ENCODE measurements at places on chromosomes 3 and 15.

DNA sequence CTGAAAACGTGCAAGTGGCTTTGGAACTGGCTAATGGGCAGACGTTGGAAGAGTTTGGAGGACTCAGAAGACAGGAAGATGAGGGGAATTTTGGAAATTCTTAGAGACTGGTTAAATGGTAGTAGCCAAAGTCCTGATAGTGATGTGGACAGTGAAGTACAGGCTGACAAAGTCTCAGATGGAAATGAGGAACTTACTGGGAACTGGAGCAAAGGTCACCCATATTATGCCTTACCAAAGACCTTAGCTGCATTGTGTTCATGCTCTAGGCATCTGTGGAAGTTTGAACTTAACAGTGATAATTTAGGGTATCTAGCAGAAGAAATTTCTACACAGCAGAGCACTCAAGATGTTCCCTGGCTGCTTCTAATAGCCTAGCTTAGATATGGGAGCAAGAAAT lies 28.6 kb upstream of the SERPINI2 start:
- no peak for DNase-seq

GRCh38 chr15:88800738-88801137 lies 2.5 kb upstream of the ACAN start:
- no peak for DNase-seq

GRCh38 chr3:149042789-149043386 lies 43.4 kb downstream of the HLTF start:
- DNase-seq: no peak

- DNase-seq: no peak
Measured at GRCh38 chr15:63050731-63051155, 8.2 kb downstream of the TPM1 start.

DNA sequence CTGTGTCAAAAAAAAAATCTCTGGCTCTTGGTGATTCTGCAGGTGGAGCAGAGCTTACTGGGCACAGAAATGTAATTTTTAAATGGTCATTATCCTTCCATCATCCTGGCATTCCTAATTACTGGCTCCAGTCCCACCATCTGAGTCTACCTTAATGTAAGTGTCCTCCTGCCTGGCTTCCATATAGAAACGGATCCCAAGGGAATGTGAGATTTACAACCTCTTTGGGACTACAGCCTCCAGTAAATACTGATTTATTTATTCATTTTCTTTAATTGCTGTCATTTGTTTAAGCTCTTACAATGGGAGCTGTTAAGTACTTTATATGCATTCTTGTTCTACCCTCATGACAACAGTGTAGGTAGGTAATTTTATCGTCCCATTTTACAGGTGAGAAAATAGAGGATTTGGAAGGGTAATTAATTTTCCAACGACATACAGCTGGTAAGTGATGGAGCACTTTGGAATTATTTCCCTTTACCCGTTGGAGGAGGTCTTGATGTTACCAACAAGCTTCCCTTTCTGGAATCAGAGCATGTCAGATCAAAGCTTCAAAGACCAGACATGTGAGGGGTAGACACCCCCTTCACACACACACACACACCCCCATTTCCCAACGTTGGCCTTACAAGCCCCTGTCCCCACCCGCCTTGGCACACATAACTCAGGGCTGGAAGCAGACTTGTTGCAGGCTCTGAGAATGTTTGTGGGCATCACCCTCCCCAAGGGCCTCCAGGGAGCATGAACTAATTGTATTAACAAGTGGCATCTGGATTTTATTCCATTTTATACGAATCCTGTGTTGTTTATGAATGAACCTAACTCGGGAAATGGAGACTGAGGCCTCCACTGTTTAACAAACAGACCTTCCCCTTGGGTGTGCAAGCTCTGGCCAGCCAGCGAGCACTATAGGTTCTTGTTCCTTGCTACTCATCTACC lies 116.9 kb downstream of the ALDH1A2 start:
- no peak for DNase-seq

- DNase-seq: no peak
Measured at GRCh38 chr3:154062513-154062912, 58.7 kb upstream of the ARHGEF26 start.

DNA sequence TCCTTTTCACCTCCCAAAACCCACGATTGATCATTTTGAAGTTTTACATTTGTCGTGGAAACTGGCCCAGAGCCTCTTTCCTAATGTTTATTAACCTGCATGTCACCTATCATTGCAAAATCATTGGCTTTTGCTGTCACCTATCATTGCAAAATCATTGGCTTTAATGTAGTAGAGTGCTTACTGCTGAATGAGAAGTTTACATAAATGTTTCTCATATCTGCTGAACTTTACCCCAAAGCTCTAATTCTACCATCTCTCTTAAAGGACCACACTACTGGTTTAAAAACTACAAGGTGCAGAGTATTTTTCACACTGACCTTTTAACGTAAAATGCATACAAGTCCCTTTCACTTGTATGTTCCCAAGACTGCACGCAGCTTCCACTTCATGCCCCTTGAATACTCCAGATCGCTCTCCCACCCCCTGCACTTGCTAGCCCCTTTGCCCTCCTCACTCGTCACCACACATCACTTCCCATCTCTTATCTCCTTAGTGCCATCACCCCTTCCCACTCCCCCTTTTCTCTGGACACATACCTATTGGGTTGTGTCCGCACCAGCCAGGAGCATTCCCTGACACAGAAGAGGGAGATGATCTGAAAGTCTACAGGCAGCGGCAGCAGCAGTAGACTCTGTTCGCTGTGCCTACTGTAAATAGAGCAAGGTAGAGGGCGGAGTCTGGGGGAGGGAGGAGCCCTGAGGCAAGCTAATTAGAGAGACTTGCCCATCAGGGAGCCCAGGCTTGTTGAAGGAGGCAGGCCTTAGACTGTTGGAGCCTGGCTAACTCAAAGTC lies 30.2 kb upstream of the ATOSA start:
- peak; percentile 3 for DNase-seq

DNA sequence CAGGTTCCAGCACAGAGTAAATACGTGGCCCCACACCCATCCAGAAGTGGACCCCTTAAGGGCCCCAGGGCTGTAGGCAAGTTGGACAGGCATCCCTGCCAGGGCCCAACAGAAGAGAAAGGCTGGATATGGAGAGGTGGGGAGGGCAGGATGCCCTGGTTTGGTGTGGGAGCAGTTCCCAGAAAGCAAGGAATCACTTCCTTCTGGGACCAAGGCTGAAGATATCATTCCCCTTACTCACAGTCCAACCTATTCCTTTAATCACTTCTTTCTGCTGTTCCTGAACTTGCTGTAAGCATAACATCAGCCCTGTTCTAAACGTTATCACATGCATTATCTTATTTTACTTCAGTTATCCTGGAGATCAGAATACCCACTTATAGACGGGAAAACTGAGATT lies 6.1 kb upstream of the MESP2 start:
- DNase-seq: no peak

- DNase-seq: peak; percentile 5
Measured at GRCh38 chr3:30933478-30934207, 39.2 kb upstream of the GADL1 start.

DNA sequence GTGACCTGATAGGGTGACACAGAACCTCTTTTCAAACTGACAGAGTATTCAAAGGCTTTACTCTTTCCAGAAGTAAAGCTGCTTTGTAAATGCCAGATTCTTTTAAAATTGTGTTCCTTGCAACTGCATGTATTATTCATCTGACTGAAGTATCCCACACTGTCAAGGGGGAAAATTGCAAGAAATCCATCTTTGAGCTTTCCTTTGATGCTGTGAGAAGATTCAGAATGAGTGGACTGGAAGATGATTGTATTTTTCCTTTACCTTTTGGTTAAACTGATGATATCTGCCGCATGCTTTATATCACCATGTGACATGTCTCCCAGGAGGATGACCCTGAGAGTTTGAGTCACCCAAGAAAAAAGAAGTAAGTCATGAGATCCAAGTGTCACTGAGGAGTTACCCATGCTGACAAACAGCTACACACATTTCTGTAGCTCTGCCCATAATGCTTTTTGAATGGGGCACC lies 250.8 kb upstream of the CBLB start:
- no peak for DNase-seq

DNA sequence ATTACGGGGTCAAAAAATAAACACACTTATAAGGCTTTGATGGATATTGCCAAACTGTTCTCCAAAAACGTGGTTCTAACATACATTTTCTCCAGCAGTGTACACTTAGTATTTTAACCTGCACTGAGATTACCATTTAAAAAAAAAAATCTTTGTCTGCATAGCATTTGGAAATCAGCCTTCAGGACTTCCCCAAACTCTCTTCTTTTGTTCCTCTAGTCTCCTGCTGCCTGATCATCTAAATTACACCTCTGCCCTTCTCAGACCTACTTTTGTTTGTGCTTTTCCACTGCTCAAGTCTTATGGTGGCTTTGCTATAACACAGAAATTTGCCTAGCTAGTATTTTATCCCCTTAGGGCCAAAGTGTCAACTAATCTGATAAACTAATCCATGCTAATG lies 3.8 kb downstream of the NCEH1 start:
- DNase-seq: no peak

- no peak for DNase-seq
Measured at GRCh38 chr3:64379221-64379620, 154.0 kb upstream of the PRICKLE2 start.

DNA sequence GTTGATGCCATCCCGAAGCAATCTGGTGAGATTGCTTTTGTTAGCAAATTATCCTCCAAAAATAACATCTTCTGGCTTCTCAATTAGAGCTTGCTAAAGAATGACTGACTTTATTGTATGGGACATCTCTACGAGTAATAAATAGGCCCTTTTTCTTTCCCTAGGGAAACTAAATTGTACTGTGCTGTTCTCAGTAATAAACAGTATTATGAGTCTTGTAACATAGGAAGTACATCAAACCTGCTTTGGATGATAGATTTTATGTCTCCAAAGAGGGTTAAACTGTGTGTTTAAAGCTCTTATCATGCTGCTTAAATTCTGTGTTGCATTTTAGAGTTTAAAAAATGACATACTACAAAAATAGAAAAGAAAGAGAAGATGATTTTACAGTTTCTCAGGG lies 153.4 kb upstream of the THRB start:
- no peak for DNase-seq

DNA sequence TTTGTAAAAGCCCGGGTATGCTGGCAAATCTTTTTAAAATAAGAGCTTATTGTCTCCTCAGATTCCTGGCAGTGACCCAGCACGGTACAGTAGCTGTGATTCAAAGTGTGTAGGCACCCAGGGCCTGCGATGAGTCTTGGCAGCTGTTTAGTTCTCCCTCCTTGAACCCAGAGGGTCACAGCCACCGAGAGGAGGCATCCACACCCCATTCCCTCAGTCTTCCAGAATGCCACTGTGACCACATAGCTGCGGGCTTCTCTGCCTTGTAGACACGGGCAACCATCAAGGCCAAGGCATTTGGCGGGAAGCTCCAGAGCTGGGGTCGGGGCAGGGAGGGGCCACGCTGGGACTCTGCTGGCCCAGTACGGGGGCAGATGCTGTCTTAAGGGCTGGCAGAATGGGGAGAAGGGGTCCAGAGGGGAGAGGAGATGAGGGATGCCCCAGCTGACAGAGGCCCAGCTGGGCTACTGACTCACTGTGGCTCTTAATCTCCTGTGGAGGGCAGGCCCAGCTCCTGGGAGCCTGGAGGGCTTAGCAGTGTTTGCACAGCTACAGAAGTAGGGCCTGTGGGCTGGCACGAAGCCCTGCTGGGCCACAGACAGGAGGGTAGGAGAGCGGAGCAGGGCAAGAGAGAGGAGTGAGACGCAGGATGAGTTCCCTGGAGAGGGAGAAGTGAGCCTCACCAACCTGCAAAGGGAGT lies 68.8 kb upstream of the DLG1 start:
- peak; percentile 39 for DNase-seq

GRCh38 chr3:11479221-11479620 lies 164.5 kb downstream of the VGLL4 start:
- no peak for DNase-seq

GRCh38 chr15:27820232-27820631 lies 278.9 kb downstream of the OCA2 start:
- DNase-seq: no peak

- DNase-seq: no peak
Measured at GRCh38 chr3:146561879-146562278, 17.5 kb upstream of the PLSCR1 start.

- DNase-seq: no peak
Measured at GRCh38 chr3:32089476-32089875, 16.9 kb upstream of the GPD1L start.

GRCh38 chr3:195771646-195772300 lies 40.0 kb downstream of the MUC4 start:
- DNase-seq: no peak

GRCh38 chr3:152461460-152461859 lies 192.7 kb downstream of the MBNL1 start:
- no peak for DNase-seq

DNA sequence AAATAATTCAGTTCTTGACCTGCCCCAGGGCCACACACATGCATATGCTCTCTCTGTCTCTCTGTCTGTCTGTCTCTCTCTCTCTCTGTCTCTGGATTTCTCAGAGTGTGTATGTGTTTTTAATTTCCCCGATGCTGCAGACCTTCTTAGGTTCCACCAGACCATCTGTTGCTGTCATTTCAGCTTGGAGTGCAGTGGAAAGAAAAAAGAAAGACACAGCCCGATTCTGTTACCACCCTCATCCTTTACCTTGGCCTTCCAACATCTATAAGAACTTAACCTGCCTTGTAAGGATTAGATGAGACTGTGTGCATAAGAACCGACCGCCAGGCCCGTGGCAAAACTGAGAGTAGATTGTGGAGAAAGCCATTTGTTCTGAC lies 9.7 kb upstream of the PGPEP1L start:
- DNase-seq: no peak

- no peak for DNase-seq
Measured at GRCh38 chr15:94582368-94582767, 351.0 kb downstream of the MCTP2 start.

DNA sequence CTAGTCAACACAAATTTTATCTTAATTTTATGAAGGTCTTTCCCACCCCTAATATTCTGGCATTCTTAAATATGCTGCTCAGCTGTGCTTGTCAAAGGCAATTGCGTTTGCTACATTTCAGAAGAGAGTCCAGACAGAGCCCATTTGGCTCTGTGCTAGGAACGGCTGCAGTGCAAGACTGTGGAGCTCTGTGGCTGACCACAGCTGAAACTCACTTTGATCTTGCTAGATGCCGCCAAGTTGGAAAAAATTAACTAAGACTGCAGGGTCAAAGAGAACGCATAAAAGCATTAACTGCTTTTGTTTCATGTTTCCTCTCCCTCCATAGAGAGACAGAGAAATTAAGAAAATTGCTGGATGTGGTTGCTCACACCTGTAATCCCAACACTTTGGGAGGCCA lies 7.6 kb upstream of the PPP1R2 start:
- DNase-seq: no peak

DNA sequence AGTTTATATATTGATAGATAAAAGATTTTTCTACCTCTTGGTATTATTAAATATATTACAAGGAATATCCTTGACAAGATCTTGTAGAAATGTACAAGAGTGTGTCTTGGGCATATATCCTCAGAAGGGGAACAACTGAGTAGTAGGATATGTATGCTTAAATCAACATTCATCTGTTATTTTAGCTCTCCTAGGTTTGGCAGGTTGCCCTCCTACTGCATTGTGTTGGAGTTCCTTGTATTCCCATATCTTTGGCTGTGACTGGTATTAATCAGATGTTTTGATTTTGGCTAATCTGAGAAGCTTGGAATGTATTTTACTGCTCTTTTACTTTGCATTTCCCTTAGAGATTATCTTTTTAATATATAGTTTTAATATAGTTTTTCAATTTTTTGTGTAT lies 4.6 kb downstream of the MYRIP start:
- peak; percentile 4 for DNase-seq

All from NCI-H2081 (cell line).